ENCODE measurements at places on chromosomes 12 and 14. TPM values are rescaled to one million over a fixed set of nuclear protein-coding genes. Genes with fewer than 3 reads are reported as not detected.

GRCh38 chr12:88308825-88309224 is 166.7 kb downstream of the TMTC3 start:
- H3K4me3 ChIP-seq = no peak overlapping the region
- no peaks in the 10 kb centered on the region for H3K36me3 ChIP-seq
- H3K27me3 ChIP-seq = no peaks in the 10 kb centered on the region
- no peaks in the 10 kb centered on the region for H3K4me1 ChIP-seq
- DNase-seq = no peak

DNA sequence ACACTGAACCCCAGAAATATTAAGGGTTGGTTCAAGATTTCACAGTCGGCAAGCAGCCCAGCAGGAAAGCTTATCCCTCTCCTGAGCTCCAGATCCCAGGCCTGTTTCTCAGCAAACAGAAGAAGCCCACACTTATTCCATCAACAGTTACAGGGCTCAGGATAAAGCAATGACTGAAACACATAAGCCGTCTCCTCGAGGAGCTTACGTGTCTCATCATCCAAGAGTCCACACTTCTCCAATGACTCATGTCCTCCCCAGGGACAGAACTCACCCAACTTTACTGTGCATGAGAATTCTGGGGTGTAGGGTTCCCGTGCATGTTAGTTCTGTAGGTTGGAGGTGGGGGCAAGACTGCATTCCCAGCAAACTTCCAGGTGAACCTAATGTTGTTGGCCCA is 31.2 kb downstream of the GSC start:
- H3K27me3 ChIP-seq = peaks cover under 1% of the 10 kb centered on the region
- H3K27ac ChIP-seq = no peak overlapping the region
- H3K36me3 ChIP-seq = no peaks in the 10 kb centered on the region
- DNase-seq = no peak
- H3K4me3 ChIP-seq = no peak overlapping the region
- H3K4me1 ChIP-seq = peaks cover 3% of the 10 kb centered on the region

DNA sequence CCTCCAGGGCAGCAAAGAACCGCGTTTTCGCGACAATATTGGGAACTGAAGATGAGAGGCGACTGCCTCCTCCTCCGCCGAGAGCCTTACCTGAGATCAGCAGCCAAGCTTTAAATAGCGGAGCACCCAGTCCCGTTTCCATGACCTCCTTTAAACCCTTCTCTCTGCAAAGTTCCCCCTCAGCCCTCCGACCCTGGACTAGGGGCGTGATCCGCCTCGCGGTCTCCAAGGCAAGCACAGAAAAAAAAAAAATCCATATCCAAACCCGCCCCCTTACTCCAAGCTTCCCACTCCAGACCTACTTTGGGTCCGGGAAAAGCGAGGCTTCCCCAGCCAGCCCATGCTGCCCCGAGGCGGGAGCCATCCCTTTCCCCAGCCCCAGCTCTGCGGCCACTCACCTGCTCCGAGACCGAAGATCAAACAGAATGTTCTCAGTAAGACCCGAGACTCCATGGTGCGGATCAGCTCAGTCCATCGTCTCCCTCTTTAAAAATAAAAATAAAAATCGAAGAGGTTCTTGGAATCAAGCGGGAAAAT is 630 bp downstream of the NELL2 start:
- H3K27ac ChIP-seq = no peak overlapping the region
- no peaks in the 10 kb centered on the region for H3K36me3 ChIP-seq
- H3K27me3 ChIP-seq = peaks cover 32% of the 10 kb centered on the region
- peak overlapping the region; percentile 53 for H3K4me3 ChIP-seq
- H3K4me1 ChIP-seq = peaks cover 32% of the 10 kb centered on the region
- no peak for DNase-seq

DNA sequence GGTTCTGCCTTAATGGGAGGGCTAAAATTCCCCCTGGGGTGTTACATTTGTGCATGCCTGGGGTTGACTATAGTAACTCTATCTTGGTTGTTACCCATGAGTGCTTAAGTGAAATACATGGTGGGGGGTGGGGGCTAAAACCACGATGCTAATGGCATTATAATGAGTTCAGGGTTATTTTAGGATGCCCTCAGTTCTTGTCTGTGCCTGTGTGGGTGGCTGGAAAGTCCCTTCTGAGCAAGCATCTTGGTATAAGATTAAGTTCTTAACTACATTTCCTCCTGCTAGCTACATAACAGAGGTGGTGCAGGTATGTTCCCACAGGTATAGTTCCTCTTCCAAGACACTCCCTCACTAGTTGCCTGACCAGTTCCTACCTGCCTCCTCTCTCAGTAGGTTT is 822.3 kb downstream of the LRFN5 start:
- H3K4me3 ChIP-seq = no peak overlapping the region
- H3K36me3 ChIP-seq = no peaks in the 10 kb centered on the region
- H3K27ac ChIP-seq = no peak overlapping the region
- no peak for DNase-seq
- H3K27me3 ChIP-seq = no peaks in the 10 kb centered on the region

GRCh38 chr14:32618991-32619390 is 289.9 kb downstream of the AKAP6 start:
- H3K27me3 ChIP-seq = no peaks in the 10 kb centered on the region
- no peak for DNase-seq
- H3K4me3 ChIP-seq = no peak overlapping the region
- H3K36me3 ChIP-seq = no peaks in the 10 kb centered on the region

Gene MLXIP
- 22.1 TPM for total RNA-seq

DNA sequence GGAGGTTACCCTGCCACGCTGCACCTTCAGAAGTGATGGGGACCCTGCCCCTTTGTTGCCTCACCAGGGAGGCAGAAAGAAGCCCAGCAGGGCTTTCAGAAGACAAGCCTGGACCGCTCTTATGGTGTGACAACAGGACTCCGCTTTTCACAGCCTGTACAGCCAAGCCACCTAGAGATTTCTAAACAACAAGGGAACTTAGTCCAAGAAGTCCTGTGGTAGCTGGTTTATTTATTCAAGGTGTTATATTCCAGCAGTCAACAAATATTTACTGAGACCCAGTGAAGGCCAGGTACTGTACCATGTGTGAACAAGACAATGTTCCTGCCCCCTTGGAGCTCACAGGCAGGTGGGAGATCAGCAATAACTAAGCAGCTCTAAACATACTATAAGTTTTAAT is 4.0 kb upstream of the TMEM229B start:
- no peak overlapping the region for H3K27ac ChIP-seq
- H3K27me3 ChIP-seq = no peaks in the 10 kb centered on the region
- no peak overlapping the region for H3K4me3 ChIP-seq
- DNase-seq = no peak
- H3K36me3 ChIP-seq = no peaks in the 10 kb centered on the region
- peaks cover 12% of the 10 kb centered on the region for H3K4me1 ChIP-seq

Gene SRRM4
- total RNA-seq = not detected

Gene CCDC197
- total RNA-seq = not detected

- H3K4me3 ChIP-seq = no peak overlapping the region
- no peak for DNase-seq
- no peak overlapping the region for H3K27ac ChIP-seq
- H3K27me3 ChIP-seq = no peaks in the 10 kb centered on the region
- peaks cover 38% of the 10 kb centered on the region for H3K4me1 ChIP-seq
These were observed 110.2 kb downstream of the FGD4 start for GRCh38 chr12:32509328-32510091.
